NCI-H2081 (cell line): ENCODE measurements at places on chromosomes 7 and 10.

DNA sequence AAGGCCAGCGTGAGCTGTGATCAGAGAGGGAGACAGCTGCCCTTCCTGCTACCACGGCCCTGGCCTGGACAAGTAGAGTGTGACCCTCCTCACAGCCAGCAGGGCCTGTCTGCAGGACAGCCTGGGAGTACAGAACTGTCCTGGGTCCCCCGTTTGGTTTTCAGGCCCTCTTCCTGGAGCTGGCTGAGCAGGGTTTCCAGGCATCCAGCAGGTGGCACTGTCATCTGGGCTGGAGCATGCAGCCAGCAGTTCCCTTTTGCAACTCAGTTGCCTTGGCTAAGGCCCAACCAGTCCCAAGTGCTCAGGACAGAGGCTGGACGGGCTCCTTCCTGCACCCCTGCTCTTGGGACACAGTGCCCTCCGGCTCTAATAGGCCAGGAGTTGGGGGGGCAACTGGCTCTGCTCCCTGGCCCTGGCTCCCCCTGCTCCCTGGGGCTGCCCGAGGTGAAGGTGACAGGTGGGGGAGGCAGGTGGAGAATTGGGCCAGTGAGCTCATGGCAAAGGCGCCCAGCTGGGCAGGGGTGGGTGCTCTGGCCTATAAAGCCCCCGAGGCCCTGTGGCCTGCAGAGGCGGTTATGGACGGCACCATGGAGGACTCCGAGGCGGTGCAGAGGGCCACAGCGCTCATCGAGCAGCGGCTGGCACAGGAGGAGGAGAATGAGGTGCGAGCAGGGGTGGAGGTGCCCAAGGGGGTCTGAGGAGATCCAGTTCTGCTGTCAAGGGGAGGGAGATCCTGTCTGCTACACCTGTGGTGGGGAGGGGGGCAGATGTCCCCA lies at the start of gene ANKRD2:
Gene ANKRD2, plus strand, starts transcription at position 566 of the 776 bp plus-strand sequence. Its CDS starts 10 bp downstream, at position 576.
- DNase-seq: peak; percentile 24

- DNase-seq: no peak
Observed at GRCh38 chr10:43216931-43217562, 49.8 kb downstream of the RASGEF1A start.

- DNase-seq: no peak
Observed at GRCh38 chr10:91590904-91591796, 41.7 kb downstream of the PPP1R3C start.

GRCh38 chr10:16787361-16787791 lies 29.8 kb downstream of the RSU1 start:
- no peak for DNase-seq

GRCh38 chr10:93596539-93596938 lies 4.5 kb downstream of the RBP4 start:
- DNase-seq: no peak

GRCh38 chr7:46291601-46292150 lies 370.6 kb upstream of the IGFBP3 start:
- DNase-seq: no peak

DNA sequence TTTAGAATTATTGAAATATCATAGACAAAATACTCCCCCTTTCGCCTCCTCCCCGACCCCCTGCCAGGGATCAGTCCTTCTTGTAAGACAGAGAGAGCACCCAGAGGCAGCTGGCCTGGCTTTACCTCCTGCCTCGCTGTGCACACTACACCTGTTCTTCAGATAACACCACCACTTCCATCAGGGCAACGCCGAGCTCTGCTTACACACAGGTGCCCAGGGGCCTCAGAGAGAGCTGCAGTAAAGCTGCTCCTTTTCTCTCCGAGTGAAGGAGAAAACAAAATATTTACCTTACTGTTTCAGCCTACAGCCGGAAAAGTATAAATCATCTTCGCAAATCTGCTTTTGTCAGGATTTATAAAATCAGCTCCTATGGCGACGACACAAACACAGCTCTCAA lies 80.7 kb downstream of the HIPK2 start:
- peak; percentile 88 for DNase-seq

- DNase-seq: no peak
Observed at GRCh38 chr10:5888351-5888750, 1.3 kb downstream of the ANKRD16 start.

DNA sequence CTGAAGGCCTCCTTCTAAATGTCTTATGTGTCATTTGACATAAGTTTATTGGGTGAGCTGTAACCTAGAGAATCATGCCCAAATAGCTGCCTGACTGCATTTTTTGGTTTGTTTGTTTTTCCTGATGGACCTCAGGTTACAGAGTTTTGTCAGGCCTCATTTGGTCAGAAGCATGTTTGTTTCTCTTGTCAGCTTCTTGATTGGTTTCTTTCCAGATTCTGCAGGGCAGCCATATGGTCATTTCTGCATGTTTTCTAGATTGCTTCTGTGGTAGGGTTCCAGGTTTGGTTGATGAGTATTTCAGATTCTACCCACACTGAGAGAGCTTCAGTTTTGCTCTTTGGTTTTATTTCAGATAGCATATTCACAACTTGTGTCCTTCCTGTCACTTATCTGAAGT lies 28.0 kb downstream of the GLCCI1 start:
- no peak for DNase-seq

DNA sequence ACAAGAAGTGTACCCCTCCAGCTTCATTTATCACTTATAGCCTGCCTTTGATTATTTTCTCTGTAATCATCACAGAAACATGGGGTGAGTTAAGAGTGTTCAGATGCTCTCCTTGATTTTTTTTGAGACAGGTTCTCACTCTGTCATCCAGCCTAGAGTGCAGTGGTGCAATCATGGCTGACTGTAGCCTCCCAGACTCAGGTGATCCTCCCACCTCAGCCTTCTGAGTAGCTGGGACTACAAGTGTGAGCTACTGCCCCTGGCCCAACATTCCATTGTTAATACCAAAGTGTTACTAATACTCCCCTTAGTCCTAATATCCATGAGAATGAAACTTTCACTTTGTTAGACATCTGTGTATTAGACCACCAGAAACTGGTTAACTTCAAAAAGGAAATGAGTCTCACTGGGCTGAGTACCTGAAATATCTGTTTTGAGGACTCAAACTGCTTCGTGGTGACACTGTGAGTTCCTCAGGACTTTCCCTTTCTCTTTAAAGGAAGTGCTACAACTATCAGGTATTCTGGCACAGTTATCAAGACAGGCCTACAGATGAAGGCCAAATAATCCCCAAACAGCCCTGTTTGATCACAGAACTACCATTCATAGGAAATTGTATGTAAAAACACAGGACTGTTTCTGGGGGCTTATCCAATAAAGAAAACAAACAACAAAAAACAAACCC lies 20.5 kb upstream of the CFAP70 start:
- no peak for DNase-seq

DNA sequence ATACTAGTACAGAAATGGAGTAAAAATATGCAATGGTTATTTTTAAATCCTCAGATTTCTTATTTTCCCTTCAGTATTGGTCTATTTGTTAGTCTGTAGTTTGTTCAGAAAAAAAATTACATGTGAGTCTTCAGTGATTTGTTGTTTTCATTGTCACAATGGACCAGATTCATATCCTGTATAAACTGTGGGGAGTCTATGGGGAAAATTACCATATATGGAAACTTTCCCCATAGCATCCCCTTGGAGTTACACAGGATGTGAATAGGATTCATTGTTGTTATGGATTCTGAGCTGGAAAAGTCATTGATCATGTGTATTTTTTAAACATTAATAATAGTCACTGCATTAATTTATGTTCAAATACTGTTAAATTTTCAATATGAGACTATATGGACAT lies 72.6 kb downstream of the ST7 start:
- peak; percentile 16 for DNase-seq

DNA sequence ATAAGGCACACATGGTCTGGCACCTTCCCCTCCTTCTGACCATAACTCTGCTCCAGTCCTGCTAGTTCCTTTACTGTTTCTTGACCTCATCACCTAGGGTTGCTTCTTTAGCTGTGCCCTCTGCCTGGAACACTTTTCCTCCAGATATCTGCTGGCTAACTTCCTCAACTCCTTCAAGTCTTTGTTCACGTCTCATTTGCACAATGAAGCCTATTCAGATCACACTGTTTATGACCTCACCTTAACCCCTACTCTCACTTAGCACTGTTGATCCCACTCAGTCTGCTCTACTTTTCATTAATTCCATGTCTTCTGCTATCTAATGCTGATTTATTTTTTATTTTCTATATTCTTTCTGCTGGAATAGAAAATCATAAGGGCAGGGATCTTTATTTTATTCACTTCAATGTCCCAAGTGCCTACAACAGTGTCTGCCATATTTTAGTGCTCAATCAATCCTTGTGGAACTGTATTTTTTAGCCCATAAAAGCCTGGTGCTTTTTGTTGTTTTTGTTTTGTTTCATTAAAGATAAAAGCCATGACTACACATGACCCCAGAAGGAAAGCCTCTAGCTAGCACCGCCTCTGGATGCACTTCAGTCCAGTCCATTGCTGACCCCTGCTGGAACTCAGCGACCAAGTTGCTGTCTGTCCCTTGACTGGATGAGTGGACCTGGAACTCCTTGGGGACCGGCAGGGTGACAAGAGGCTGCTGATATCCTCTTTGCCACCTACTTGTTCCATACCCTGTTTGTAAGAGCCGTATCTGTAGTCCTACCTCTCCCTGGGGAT lies 12.3 kb downstream of the KLF14 start:
- DNase-seq: peak; percentile 52

- peak; percentile 77 for DNase-seq
Observed at GRCh38 chr7:16078076-16078952, 343.0 kb downstream of the CRPPA start.

DNA sequence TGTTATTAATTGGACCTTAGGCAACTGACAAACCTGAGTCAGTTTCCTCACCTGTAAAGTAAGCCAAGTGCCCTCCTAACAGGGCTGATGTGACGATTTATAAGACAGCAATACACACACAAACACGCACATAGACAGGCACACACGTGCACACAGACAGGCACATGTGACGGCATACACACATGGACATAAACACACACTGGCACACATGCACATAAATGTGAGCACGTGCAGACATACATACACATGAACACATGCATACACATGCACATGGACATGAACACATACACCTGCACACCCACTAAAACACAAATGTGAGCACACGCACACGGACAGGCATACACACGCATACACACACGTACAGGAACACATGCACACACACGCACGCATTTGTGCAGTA lies 148.9 kb downstream of the PRKCQ start:
- DNase-seq: no peak

GRCh38 chr7:131897016-131897789 lies 340.8 kb upstream of the PODXL start:
- DNase-seq: peak; percentile 11

GRCh38 chr7:66464059-66464458 lies 164.6 kb upstream of the KCTD7 start:
- DNase-seq: no peak

GRCh38 chr10:115558252-115558651 lies 465.1 kb downstream of the ATRNL1 start:
- DNase-seq: no peak

DNA sequence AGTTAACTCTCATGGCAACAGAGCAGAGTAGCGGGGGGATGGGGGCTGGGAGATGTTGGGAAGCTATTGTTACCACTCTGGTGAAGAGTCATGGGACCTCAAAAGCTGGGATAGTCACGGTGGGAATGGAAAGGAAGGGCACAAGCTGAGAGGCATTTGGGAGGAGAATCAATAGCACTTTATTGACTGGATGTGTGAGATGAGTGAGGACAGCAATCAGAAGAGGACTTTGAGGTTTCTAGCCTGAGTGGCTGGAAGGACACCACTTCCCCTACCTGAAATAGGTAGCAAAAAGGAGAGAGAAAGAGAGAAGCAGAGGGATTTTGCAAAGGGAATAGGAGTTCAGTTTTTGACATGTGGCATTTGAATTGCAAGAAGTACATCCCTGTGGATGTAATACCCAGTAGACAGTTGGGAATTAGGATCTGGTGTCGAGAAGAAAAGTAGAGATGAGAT lies 27.2 kb downstream of the SCD start:
- DNase-seq: no peak

DNA sequence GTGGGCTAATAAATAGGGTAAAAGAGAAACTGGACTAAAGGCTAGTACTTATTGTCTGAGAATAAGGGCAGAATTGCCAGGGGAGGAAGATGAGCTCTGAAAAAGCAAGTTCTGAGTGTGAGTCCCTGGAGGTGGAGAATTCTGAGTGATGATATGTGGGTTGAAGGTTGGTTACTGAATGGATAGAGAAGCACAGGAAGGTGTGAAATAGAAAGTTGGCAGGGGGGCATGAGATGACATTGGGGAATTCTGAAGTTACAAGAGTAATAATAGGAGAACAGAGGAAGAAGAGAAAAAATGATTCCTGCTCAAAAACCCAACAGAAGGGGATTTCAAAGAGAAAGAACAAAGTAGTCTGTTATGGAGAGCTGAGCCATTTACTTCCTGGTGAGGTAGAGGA lies 76.9 kb downstream of the PRKCQ start:
- no peak for DNase-seq

- no peak for DNase-seq
Observed at GRCh38 chr7:98470485-98471240, 69.8 kb upstream of the BAIAP2L1 start.

DNA sequence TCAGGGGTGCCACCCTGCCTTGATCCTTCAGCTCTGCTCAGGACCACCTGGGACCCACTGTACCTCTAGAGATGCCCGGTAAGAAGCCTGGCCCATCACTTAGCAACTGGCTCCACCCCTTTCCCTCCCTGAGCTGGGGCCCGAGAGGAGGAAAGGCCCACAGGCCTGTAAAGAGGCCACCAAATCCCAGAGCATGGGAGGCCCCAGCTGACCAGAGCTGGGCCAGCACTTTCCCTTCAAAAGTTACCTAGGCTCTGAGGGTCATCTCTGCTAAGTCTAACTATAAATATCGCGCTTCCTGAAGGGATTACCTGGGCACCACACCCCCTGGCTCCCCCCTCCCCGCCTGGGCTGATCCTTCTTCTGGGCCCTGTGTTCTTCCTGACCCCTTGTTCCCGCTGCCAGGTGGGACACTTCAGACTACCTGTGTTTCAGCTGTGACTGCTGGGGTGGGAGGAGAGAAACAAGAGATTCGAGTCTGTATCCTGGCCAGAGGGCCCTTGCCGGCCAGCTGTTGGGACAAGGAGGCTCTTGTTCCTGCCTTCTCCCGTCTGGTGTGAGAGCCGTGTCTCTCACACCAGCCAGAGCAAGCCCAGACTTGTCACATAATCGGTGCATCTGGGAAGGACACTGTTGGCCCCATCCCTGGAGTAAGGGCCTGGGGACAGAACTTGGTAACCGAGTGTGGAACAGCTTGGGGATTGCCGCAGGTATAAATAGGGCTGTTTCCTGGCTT lies 22.8 kb upstream of the ANKRD2 start:
- no peak for DNase-seq

DNA sequence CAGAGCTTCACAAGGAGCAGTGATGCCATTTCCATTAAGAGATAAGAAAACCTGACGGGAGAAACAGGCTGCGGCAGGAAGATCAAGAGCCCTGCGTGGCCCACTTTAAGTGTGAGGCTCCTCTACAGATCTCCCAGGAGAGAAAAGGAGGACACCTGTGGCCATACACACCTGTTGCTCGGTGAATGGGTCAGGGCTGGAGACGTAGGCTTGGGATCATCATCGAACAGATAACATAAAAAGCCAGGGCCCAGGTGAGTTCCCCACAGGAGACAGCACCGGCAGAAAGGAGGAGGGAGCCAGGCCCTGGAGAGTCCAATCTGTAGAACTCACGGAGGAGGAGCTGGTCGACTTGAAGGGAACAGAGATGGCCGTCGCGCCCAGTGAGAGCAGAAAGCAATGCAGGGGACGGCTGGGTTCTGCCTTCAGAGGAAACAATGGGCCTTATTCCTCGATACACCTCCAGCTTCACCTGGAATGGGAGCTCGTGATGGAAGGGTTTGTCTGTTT lies 556.8 kb downstream of the DNAJB6 start:
- no peak for DNase-seq
